ENCODE measurements at places on chromosomes 1 and 21.

DNA sequence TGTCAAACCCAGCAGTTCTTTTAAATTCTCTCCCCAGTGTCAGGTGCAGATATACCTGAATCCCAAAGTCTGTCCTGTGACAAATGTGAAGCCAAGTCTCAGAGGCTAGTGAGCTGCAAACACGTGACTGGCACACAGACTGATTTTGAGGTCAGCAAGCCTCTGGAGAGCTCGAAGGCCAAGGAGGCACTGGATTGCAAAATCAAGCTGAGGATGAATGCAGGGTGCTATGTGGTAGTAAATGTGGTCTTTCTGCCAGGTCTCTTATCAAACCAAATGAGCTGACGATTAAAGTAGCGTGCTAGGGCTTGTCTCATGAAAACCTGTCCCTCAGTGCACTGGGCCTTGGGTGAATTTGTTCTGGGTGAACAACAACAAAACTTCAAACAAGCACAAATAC, 20.6 kb downstream of the GPR3 start:
- no peak for DNase-seq

DNA sequence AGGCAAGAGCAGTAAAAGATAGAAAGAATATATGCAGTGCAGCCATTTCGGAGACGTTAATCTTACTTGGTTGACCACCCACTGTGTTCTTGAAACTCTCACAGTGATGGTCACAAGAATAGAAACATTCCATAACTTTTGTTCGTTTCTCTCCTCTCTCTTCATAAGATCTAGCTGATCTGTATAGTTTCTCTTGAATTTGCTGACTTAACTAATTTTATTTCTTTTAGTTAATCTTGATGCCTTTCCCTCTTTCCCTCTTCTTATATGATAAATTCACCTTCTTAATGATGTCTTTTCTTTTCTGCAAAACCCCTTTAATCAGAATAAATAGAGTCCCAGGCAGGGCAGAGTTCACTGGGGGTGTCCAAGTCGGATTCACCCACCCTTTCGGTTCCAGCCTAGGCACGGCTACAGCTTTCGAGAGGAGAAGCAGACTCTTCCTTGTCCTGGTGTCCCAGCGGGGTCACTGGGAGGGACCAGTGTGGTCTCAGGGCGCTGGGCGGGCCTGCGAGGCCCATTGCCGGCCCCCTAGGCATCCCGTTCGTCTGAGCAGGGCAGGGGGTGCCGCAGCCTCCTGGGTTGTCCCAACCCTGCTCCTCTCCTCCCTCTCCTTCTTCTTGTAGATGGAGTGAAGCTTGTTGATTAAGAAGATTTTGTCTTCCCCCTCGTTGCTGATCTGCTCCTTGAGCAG, 39.8 kb downstream of the ZNF691 start:
- DNase-seq: no peak

DNA sequence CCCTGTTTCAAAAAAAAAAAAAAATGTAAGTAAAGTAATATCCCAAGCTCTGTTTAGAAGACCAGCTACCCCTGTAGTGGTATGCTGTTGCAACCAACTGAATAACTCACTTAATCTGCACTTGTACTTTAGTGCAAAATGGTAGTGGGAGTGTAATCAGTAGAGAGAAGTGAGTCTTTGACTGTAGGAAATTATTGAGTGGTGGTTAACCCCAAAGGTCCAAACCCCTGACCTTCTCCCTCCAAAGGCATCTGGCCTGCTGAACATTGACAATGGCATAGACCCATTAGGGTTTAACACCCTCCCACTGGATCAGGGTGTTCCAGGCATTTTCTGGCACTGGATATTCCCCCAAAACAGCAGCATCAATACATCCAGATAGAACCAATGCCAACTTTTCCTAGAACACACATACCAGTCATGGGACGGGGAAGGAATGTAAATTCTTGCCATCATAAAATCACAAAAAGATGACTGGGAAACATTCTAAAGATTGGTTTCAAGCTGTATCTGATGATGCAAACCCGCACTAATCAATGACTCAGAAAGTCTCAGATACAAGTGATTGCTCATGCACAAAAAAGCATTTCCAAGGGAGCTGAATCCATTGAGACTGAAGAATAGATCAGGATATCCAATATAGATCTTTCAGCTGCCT, 110.3 kb downstream of the MRPL39 start:
- DNase-seq: no peak

- DNase-seq: no peak
Measured at GRCh38 chr1:30199563-30199962, 523.8 kb downstream of the MATN1 start.

DNA sequence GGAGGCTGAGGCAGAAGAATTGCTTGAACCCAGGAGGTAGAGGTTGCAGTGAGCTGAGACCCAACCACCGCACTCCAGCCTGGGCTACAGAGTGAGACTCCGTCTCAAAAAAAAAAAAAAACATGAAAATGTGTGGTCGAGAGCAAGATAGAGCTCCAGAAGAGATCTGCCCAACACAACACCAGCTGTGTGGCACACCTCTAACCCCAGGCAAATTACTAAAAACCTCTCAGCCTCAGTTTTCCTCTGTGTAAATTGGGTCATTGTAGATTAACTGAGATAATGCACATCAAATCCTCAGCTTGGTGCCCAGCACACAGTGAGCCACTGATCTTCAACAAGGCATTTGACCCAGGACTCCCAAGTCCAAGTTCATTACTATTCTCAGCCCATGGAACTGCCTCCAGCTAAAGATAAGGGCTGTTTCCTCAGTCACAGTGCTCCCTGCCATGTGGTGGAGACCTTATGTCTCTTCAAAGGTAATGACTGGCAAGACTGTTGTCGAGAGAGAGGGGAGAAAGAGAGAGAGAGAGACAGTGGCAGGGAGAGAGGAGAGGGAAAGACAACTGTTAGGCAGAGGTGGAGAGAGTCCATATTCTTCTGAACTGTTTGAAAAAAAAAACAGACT, 58.1 kb downstream of the PTP4A2 start:
- DNase-seq: no peak

DNA sequence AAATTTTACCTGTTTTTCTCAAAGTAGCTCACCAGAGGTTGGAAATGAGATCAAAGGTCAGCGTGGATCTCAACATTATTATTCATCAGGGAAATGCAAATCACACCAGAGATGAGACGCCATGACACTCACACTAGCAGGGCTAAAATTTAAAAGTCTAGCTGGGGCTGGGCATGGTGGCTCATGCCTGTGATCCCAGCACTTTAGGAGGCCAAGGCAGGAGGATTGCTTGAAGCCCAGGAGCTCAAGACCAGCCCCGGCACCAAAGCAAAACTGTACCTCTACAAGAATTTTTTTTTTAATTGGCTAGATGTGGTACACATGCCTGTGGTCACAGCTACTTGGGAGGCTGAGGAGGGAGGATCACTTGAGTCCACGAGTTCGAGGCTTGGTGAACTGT, 41.4 kb upstream of the PCBP3 start:
- no peak for DNase-seq

DNA sequence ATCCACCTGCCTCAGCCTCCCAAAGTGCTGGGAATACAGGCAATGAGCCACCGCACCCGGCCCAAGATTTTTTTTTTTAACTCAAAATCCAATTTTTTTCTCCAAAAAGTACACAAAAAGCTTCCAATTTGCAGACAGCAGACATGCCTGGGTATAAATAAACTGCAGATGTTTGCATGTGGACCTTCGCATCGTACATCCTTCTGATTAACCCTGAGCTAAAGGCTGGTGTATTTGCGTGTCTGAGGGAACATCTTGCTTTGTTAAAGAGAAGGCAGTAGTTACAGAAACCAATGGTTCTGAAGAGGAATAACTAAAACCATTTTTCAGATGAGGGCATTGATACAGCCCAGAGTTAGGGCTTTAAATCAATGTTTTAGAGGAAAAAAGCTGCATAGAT, 12.7 kb downstream of the BCAR3 start:
- DNase-seq: no peak

DNA sequence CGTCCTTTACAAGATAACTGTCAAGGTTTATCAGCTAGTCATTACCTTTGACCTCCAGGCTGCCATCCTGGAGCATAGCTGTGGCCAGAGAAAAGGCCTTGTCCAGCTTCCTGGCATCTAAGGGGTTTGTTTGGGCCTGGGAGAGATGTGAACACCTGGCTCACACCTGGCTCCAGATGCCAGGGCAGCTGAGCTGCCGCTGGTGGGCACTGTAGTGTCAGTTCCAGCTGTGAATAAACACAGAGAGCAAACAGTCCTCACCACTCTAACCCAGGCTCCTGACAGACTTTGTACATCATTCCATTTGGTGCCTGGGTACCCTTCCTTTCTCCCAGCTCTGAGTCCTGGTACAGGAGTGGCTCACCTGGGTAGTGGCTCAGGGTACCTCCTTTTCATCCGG, 14.3 kb upstream of the KCNA10 start:
- DNase-seq: no peak

GRCh38 chr1:227357171-227357926, 39.1 kb upstream of the CDC42BPA start:
- peak; percentile 72 for DNase-seq

DNA sequence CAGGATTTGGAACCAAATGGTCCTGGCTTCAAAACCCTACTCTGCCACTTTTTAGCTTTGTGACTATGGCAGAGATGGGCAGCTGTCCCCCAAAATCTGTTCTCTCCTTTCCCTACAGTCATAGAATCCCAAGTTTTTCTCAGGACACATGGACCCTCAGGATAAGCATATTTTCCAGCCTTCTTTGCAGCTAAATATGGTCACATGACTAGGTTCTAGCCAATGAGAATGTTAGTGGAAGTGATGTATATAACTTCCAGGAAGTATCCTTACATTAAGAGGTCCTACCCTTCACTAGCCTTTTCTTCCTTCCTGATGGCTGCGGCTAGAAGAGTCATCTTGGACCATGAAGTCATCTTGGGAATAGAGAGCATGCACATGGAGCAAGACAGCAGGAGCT, 5.9 kb downstream of the IGSF3 start:
- no peak for DNase-seq

DNA sequence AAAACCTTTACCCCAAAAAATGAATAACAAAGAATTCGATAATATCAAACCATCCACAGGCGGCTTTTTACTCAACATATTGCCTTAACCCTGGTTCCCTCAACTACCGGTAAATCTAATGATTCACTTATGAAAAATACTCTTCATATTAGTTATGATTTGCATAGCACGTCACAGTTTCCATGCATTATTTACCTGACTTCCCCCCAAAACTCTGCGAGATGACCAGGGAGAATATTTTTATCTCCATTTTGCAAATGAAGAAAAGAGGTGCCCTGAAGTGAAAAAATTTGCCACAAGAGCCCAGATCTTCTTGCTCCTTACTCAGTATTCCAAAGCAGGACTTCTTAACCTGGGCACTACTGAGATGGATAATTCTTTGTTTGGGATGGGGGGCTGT, 2.9 kb downstream of the JAK1 start:
- no peak for DNase-seq

DNA sequence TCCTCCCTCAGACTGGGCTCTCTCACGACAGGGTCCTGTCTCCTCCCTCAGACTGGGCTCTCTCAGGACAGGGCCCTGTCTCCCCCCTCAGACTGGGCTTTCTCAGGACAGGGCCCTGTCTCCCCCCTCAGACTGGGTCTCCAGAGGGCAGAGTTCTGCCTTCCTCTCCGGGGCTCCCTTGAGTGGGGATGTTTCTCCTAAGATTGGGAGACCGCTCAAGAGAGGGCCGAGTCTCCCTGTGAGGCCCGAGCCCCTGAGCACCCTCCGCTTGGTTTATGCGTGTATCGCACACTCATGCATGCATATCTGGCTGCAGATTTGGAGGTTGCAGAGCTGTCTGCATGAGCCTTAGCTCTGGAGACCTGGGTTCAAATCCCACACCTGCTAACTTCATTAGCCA, 39.3 kb upstream of the CSF3R start:
- no peak for DNase-seq

DNA sequence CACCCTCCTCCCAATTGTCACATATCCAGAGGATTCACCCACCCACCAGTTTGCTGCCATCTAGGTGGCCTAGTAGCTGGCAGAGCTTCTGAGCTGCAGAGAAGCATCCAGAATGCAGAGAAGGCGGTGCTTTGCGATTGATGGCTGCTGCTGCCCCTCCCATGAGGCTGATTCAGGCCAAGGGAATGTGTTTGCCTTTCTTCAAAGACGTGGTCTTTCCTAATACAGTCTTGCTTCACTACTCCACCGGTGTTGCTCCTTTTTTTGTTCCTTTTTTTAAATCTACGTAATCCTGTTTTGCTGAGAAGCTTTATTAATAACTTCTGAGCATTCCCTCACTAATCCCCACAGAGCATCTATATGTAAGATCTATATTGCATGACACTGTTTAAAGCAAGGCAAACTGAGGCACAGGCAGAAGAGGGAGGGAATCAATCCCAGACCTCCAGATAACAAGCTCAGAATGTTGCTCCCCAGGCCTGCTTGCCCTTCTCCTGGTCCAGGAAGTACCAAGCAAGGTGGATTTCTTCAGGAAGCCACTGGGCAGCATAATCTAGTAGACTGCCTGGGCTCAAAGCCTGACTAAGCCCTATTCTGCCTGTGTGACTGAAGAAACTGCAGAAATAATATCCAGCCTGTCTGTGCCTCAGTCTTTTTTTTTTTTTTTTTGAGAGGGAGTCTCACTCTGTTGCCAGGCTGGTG, 275.5 kb upstream of the FMN2 start:
- DNase-seq: no peak

DNA sequence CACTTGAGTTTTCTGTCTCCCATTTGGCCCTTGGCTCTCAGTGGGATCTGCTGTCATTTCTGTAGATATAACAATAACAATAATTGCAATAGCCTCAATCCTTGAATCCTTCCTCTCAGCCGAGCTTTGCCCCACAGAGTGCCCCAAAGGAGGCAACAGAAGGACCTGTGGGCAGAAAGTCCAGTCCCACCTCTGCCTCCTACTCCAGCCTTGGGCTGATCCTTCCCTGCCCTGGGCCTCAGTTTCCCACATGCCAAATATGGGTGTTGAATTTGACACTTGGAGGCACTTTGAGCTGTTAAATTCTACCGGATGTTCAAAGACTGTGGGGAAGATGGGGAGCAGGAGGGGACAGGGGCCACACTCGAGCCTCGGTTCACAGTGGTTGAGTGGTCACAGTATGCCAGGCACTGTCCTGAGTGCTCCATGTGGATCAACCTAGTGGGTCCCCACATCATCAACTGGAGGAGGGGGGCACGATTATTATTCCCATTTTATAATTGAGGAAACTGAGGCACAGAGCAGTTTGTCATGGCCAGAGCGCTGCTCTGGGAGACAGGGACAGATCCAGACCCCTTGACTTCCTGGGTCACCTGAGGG, 307.1 kb downstream of the MATN1 start:
- no peak for DNase-seq

- DNase-seq: no peak
Measured at GRCh38 chr21:25300632-25301031, 306.6 kb downstream of the MRPL39 start.

GRCh38 chr1:184800876-184801275, 46.2 kb upstream of the EDEM3 start:
- DNase-seq: no peak

- no peak for DNase-seq
Measured at GRCh38 chr1:112268408-112268807, 127.6 kb upstream of the CTTNBP2NL start.

- no peak for DNase-seq
Measured at GRCh38 chr21:15653710-15654109, 76.1 kb upstream of the USP25 start.

DNA sequence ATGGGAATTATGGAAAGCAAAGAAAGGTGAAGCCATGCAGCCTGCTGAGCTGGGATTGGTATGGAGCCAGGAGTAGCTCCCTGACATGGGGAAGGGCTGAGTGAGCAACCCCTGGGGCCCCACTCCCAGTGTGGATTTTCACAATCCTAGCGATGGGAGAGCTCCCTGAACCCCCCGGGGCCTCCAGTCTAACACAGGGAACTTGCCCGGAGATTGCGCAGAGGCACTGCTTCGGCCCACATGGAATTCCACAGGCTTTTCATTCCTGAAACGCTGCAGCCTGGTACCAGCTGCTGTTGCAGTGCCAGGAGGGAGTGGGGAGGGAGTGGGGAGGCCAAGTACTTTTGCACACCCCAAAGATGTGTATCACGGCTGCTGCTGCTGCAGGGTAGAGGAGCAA, 110.4 kb upstream of the C21orf91 start:
- no peak for DNase-seq

Data from CMK (cell line).